ENCODE measurements at places on chromosomes 7 and 10.

GRCh38 chr7:137981668-137982067 is 20.2 kb downstream of the CREB3L2 start:
- DNase-seq, result no peak

DNA sequence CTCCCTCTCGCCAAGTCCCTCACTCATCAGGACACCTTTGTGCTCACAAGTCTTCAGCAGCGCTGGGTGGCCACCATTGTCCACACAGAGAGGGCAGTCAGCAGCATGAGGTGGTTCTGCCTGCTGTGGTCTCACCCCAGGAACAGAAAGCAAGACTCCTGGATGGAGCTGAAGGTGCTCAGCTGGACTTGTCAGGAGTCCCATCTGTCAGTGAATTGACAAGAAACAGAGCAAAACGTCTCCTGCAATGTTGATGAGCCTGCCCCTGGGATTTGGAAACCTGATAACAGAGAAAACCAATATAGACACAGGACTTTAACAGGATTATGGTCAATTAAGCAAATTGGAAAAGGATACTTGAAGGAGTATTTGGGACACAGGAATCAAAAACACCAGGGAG is 122.2 kb upstream of the PRSS58 start:
- DNase-seq, result no peak

- DNase-seq, result no peak
Measured at GRCh38 chr10:96906864-96907263, 74.8 kb downstream of the LCOR start.

- DNase-seq, result no peak
Measured at GRCh38 chr10:61973906-61974305, 72.4 kb downstream of the ARID5B start.

DNA sequence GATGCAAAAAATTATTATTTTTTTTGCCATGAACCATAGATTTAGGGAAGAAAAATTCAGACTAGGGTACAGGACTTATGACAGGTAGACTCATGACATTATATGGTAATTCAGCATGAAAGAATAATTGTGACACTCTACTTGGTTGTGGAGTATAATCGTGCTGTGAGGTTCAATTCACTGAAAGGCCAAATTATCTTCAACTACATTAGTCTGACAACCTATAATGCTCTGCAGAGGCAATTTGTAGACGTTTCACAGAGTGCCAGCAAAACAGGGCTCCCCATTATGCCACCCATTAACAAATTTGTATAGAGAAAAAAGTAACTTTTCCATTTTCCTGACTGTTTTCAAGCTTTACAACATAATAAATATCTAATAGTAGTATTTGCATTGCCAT is 292.6 kb downstream of the LRMDA start:
- no peak for DNase-seq

GRCh38 chr10:86632009-86632800 is 22.1 kb upstream of the OPN4 start:
- DNase-seq, result no peak
